ENCODE measurements at places on chromosomes 12 and 14. TPM values are rescaled to one million over a fixed set of nuclear protein-coding genes. Genes with fewer than 3 reads are reported as not detected.

The FBLN5 gene
- 119 TPM for total RNA-seq

GRCh38 chr12:107490010-107490409, 195.6 kb upstream of the PWP1 start:
- no peaks in the 10 kb centered on the region for H3K36me3 ChIP-seq
- H3K4me1 ChIP-seq = no peaks in the 10 kb centered on the region
- no peak for DNase-seq
- H3K27ac ChIP-seq = no peak overlapping the region
- H3K4me3 ChIP-seq = no peak overlapping the region

The LUM gene
- total RNA-seq = 64.5 TPM

The CCDC38 gene
- not detected for total RNA-seq

The CD69 gene
- total RNA-seq = not detected

- no peak overlapping the region for H3K4me3 ChIP-seq
- peaks cover 19% of the 10 kb centered on the region for H3K27me3 ChIP-seq
- no peaks in the 10 kb centered on the region for H3K36me3 ChIP-seq
- no peaks in the 10 kb centered on the region for H3K4me1 ChIP-seq
- no peak for DNase-seq
- no peak overlapping the region for H3K27ac ChIP-seq
These were observed 2.2 kb upstream of the EIF2S3B start for GRCh38 chr12:10503460-10503859.

DNA sequence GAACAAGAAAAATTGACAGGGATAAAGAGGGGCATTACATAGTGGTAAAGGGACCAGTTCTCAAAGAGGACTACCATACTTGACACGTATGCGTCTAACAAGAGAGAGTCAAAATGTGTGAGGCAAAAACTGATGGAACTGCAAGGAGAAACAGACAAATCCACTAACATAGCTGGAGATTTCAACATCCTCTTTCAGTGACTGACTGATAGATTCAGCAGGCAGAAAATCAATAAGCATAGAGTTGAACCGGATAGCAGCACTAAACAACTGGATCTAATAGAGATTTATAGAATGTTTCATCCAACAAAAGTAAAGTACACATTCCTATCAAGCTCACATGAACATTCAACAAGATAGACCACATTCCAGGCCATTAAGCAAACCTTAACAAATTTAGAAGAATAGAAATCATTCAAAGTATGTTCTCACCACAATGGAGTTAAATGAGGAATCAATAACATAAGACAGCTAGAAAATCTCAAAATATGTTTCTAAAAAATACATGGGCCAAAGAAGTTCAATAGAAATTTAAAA, 16.1 kb upstream of the CRACR2A start:
- H3K27me3 ChIP-seq = peaks cover 8% of the 10 kb centered on the region
- H3K4me3 ChIP-seq = no peak overlapping the region
- no peak overlapping the region for H3K27ac ChIP-seq
- H3K36me3 ChIP-seq = no peaks in the 10 kb centered on the region
- peaks cover 10% of the 10 kb centered on the region for H3K4me1 ChIP-seq

The RPL6 gene
- total RNA-seq = 1,422 TPM

DNA sequence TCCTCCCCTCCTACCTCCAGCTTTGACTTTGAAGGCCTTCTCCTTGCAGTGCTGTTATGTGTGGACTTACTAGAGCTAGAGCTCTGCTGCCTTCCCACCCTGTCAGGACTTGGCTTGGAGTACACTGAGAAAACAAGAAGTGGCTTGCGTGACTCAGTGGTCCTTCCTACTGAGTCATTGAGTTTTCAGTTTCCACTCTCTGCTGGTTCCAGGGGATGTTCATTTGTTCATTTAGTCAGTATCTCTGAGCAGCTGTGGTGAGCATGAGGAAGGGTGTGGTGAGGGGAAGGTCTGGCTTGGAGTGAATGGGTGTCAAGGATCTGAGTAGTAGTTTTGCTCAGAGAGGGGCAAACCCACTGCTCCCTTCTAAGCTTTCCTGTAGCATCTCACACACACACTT, 17.2 kb upstream of the ELK3 start:
- H3K36me3 ChIP-seq = peaks cover 11% of the 10 kb centered on the region
- no peak overlapping the region for H3K4me3 ChIP-seq
- DNase-seq = no peak
- H3K4me1 ChIP-seq = peaks cover 7% of the 10 kb centered on the region
- no peak overlapping the region for H3K27ac ChIP-seq
- H3K27me3 ChIP-seq = peaks cover 4% of the 10 kb centered on the region

The ACVRL1 gene
- total RNA-seq = 10.8 TPM

DNA sequence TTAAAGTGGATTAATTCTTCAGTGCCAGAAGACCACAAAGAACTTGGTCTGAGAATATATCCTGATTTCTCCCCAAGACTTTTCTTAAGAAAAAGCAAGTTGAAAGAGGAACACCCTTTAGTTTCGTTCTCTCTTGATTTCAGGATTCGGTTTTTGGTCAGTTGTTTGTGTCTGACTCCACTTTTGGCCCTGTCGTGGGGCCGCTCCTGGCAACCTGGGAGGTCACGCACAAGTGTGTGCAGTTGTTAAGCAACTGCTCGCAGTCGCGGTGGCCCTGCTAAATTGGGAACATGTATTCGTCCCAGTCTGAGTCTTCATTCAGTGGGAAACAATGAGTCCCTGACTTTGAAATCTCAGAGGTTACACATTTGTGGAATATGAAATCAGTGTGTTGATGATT, 68.7 kb downstream of the RGS6 start:
- H3K27me3 ChIP-seq = peaks cover 2% of the 10 kb centered on the region
- H3K4me1 ChIP-seq = no peaks in the 10 kb centered on the region

DNA sequence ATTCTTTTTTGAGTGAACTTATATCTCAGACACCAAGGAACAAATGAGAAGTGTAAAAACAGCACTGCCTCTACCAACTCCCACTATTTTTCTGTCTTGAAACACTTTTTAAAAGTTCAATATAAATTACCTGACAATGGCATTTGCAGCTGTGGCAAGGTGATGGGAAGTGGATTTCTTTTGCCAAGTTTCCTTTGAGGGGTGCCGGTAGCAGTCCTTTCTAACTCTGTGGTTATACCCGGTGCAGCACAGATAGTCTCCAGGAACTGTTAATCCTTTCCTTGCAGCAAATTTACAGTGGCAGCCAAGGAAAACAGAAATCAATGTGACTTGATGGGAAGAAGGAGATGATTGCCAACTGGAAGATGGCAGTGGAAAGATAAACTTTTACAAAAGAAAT, 243.7 kb downstream of the BCAT1 start:
- H3K36me3 ChIP-seq = no peaks in the 10 kb centered on the region
- no peaks in the 10 kb centered on the region for H3K4me1 ChIP-seq
- no peak for DNase-seq
- no peak overlapping the region for H3K4me3 ChIP-seq
- no peak overlapping the region for H3K27ac ChIP-seq

DNA sequence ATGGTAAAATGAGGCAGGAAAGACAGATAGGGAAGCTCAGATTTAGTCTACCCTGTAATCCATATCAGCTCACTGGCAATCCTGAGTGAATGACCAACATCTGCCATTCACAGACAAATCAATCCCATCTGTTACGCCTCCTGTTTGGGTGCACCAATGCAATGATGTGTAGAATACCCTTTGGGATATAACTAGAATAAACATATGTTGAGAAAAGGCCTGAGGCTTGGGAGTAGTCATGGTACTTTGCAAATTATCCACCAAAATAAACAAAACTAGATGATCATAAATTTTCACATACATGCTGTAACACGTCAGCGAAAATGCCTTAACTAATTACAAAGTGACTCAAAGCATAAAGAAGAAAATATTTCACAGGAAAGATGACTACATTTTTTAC, 78.8 kb downstream of the KCNC2 start:
- no peak overlapping the region for H3K27ac ChIP-seq
- no peaks in the 10 kb centered on the region for H3K4me1 ChIP-seq
- H3K4me3 ChIP-seq = no peak overlapping the region
- no peaks in the 10 kb centered on the region for H3K27me3 ChIP-seq

DNA sequence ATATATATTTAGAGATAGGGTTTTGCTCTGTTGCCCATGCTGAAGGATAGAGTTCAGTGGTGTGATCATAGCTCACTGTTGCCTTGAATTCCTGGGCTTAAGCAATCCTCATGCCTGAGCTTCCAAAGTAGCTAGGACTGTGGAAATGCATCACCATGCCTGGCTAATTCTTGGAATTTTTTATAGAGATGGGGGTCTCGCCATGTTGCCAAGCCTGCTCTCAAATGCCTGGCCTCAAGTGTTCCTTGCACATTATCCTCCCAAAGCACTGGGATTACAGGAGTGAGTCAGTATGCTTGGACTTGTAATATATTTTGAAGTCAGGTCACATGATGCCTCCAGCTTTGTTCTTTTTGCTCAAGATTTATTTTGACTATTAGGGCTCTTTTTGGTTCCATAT, 178.0 kb downstream of the RPAP3 start:
- H3K4me1 ChIP-seq = peaks cover 8% of the 10 kb centered on the region
- no peak overlapping the region for H3K27ac ChIP-seq
- peak; percentile 53 for DNase-seq
- H3K27me3 ChIP-seq = peaks cover 10% of the 10 kb centered on the region
- H3K36me3 ChIP-seq = peaks cover 9% of the 10 kb centered on the region

The DCN gene
- 44.6 TPM for total RNA-seq

The CCDC175 gene
- not detected for total RNA-seq

GRCh38 chr12:4933411-4933810, 23.7 kb downstream of the KCNA1 start:
- peaks cover 6% of the 10 kb centered on the region for H3K27me3 ChIP-seq
- no peak for DNase-seq
- H3K27ac ChIP-seq = no peak overlapping the region
- peaks cover 7% of the 10 kb centered on the region for H3K4me1 ChIP-seq

DNA sequence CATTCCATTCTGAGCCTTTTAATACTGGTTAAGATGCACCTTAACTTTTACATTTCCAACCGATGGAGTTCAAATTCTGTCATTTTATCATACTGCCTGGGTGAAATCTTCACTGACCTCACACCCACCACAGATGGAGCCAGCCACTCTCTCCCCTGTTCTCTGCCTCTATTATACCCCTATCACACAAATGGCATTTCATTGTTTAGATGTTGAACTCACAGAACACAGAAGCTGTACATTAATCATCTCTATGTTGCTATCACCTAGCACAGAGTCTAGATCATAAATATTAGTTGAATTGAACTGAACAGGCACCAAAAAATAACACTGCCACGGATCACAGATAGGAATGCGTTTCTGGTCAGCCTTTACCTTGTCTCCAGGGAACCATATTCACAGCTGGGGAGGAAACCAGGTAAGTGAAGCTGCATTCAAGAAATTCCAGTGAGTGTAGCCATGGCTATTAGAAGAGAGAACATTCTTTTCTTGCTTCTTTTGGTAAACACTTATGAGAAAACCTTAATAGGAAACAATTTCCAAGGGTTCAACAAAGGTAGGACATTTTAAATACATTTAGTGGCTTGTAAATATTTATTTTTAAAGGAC, 194.9 kb upstream of the RMST start:
- no peaks in the 10 kb centered on the region for H3K4me1 ChIP-seq
- no peak overlapping the region for H3K4me3 ChIP-seq
- H3K27me3 ChIP-seq = no peaks in the 10 kb centered on the region
- H3K36me3 ChIP-seq = no peaks in the 10 kb centered on the region
- no peak overlapping the region for H3K27ac ChIP-seq

GRCh38 chr12:92649511-92650227, 53.1 kb upstream of the PLEKHG7 start:
- H3K4me3 ChIP-seq = peak overlapping the region; percentile 55
- no peaks in the 10 kb centered on the region for H3K36me3 ChIP-seq
- peaks cover 19% of the 10 kb centered on the region for H3K4me1 ChIP-seq
- H3K27me3 ChIP-seq = peaks cover 5% of the 10 kb centered on the region
- peak; percentile 79 for DNase-seq

- DNase-seq = no peak
- peaks cover 11% of the 10 kb centered on the region for H3K36me3 ChIP-seq
- no peak overlapping the region for H3K4me3 ChIP-seq
- H3K4me1 ChIP-seq = peaks cover 95% of the 10 kb centered on the region
These were observed 107.3 kb downstream of the SAMD4A start for GRCh38 chr14:54674046-54674741.

- peaks cover 4% of the 10 kb centered on the region for H3K27me3 ChIP-seq
- H3K4me3 ChIP-seq = no peak overlapping the region
- H3K4me1 ChIP-seq = peaks cover 7% of the 10 kb centered on the region
- DNase-seq = no peak
- H3K27ac ChIP-seq = no peak overlapping the region
These were observed 328.7 kb downstream of the DPF3 start for GRCh38 chr14:72565149-72565559.

The TPPP2 gene
- not detected for total RNA-seq

- H3K27me3 ChIP-seq = peaks cover 8% of the 10 kb centered on the region
- H3K27ac ChIP-seq = no peak overlapping the region
- no peaks in the 10 kb centered on the region for H3K4me1 ChIP-seq
- no peaks in the 10 kb centered on the region for H3K36me3 ChIP-seq
These were observed 145.9 kb upstream of the VASH1 start for GRCh38 chr14:76615331-76615730.

- no peaks in the 10 kb centered on the region for H3K36me3 ChIP-seq
- H3K4me1 ChIP-seq = no peaks in the 10 kb centered on the region
- DNase-seq = no peak
- H3K27me3 ChIP-seq = no peaks in the 10 kb centered on the region
These were observed 172.1 kb upstream of the PLEKHG7 start for GRCh38 chr12:92530706-92531105.

GRCh38 chr12:108399514-108399913, 60.4 kb upstream of the CMKLR1 start:
- H3K4me1 ChIP-seq = no peaks in the 10 kb centered on the region
- H3K4me3 ChIP-seq = no peak overlapping the region
- no peak overlapping the region for H3K27ac ChIP-seq

GRCh38 chr12:99087278-99087677, 442.2 kb downstream of the APAF1 start:
- H3K36me3 ChIP-seq = no peaks in the 10 kb centered on the region
- H3K27me3 ChIP-seq = no peaks in the 10 kb centered on the region
- H3K4me3 ChIP-seq = no peak overlapping the region
- H3K27ac ChIP-seq = no peak overlapping the region

The TRHDE gene
- total RNA-seq = 63.0 TPM

DNA sequence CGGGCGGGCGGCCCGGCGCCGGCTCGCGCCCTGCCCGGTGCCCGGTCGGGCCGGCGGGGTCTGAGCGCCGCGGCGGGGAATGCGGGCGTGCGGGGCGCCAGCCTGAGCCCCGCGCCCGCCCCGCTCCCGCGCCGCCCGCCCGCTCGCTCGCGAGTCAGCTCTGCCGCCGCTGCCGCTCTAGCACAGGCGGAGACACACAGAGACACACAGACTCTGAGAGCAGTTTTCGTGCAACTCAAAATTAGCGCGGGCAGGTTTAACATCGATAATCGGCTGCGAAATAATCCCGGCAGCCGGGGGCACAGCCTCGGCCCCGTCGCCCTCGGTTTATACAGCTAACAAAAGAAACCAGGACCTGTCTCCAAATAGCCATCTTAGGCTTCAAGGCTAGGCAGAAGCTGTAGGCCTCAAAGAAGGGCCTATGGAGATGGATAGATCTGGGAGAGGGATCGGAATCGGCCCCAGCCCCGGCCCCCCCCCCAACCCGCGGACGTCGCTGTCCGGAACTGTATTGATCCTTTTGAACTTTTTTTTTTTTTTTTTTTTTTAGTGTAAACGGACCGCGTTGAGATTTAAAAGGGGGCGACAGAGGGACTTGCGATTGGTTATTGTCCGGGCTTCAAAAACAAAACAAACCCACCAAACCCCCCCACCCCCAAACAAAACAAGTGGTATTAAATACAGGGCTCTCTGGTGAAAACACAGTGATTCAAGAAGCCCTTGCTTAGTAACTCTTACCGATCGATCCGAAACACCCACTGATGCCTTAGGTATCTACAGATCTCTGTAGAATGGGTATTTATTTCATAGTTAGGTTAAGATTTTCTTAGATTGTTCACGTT, 1.1 kb downstream of the ARID2 start:
- H3K27ac ChIP-seq = peak overlapping the region; percentile 91
- H3K27me3 ChIP-seq = peaks cover 2% of the 10 kb centered on the region
- peaks cover 11% of the 10 kb centered on the region for H3K36me3 ChIP-seq
- H3K4me1 ChIP-seq = peaks cover 37% of the 10 kb centered on the region
- peak; percentile 22 for DNase-seq

The PAX9 gene
- total RNA-seq = 0.29 TPM
